Ascending aorta (tissue), 2 donors: ENCODE measurements at places on chromosomes 16 and 17.
A peak's percentile ranks its signal among the peaks of the same experiment; 100 is the strongest.

- no peak for DNase-seq
These were observed 70.6 kb downstream of the BCAS3 start for GRCh38 chr17:60748204-60748603.

- peak; percentile 87 for DNase-seq
These were observed 48.7 kb upstream of the PLCG2 start for GRCh38 chr16:81730090-81731051.

- no peak for DNase-seq
These were observed 2.8 kb downstream of the FN3K start for GRCh38 chr17:82737967-82738877.

DNA sequence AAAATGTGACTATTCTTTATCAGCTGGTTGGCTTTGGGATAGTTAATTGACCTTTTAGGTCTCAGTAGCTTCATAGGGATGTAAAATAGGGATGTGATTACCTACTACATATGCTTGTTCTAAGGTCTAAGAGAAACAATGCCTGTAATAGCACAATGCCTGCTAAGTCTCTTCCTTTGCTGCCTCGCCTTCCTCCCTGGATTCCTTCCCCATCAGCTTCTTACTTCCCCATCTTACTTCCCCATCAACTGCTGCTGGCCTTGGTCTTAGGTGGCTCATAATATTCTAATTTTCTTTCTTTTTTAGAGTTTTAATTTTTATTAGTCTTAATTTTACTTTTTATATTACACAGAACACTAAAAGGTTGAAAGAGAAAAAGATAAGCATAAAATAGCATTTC is 59.2 kb upstream of the GOT2 start:
- DNase-seq = no peak

GRCh38 chr17:4565209-4566141 is 5.1 kb upstream of the GGT6 start:
- DNase-seq = peak; percentile 81

DNA sequence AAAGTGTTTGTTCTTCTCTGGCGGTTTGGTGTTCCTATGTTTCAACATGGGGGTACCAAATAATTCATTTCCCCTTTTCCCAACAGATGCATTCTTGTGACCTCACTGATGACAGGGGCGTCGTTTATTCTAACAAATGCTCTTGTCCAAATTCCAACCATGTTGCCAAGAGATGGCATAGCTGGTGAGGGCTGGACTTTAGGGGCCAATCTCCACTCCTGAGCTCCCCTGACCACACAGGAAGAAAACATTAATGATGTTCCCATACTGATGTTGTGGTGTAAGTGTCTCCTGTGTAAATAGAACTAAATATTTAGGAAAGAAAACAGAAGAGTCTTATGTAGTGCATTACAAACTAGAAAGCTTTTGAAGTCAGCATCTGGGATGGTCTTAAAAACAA is 431.6 kb downstream of the CDH13 start:
- DNase-seq = no peak

GRCh38 chr16:84633622-84634021 is 14.7 kb upstream of the KLHL36 start:
- DNase-seq = no peak

GRCh38 chr16:69013991-69014390 is 91.5 kb upstream of the HAS3 start:
- no peak for DNase-seq

GRCh38 chr17:55172612-55173011 is 92.1 kb upstream of the HLF start:
- no peak for DNase-seq

DNA sequence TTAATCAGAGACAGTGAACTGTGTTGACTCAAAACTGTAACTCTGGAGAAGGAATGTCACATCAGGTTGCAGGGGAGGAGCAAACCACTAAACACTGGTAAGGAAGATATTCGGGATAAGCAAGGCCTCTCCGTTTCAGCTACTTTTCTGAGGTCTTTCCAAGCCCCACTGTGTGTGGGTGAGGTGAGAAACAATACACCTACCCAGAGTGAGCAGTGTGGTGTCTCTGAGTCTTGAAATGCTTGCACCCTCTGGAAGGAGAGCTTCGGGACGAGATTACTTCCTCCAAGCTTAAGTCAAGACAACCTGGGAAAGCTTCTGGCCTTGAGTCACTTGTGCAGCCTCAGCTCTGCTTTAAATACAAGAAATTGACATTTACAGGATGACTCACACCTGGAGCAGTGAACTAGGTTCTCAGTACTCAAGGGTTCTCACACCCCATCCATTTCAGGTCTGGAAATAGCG is 2.5 kb upstream of the MAP3K14 start:
- DNase-seq = no peak

DNA sequence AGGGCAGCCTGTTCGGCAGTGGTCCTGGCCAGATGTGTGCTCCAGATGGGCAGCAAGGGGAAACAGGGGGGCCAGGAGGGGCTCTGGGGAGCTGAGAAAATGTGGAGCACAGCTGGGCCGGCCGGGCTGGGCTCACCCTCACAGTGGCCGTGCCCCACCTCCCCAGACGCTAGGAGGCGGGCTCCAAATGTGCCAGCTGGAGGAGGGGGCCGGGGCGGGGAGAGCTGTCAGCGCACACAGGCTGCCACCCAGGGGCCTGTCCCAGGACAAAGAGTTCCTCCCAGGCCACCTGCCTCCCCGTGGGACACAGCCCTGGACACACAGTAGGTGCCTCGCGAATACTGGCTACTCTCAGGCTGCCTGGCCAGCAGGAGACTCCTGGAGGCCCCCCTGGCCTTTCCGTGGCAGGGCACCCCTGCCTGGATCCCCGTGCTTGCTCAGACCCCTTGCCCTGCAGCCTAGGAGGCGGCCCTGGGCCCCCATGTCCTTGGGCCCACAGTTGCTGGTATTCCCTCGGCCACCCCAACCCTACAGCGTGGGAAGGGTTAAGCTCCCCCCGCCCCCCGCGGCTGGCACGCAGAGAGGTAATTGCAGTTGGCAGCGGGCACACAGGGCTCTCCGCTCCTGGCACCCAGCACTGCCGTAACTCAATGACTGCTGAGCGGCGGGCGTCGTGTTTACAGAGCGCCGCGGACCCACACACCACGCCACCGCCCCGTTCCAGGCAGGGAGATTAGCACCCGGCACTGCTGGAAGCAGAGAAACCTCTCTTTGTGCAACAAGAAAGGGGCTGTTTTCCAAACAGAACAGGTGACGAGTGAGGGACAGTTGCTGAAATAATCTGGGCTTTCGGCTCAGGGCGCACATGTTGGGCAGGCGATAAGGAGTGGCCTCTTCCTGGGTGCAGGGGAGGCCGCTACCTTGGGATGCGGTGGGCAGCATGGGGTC is 32.2 kb downstream of the BAHCC1 start:
- no peak for DNase-seq

DNA sequence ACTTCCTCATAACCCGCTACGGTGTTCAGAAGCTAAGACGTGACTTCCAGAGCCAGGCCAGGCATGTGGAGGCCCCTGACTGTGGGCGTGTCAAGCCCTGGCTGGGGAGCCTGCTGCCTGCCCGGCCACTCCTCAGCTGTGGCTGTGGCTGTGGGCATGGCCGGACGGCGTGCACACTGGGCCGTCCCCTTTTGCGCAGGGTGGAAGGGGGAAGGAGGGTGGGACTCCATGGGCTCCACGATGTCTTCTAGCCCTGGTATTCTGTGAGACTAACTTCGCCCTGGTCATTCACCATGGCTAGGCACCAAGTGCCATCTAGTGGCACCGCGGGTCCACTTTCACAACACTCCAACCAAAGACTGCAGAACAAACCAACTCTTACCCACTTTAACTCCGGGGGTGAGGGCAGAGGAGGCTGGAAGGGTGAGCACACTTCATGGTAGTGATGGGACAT is 67.9 kb downstream of the N4BP1 start:
- DNase-seq = peak; percentile 75

GRCh38 chr17:80519091-80519781 is 25.4 kb upstream of the RPTOR start:
- no peak for DNase-seq

DNA sequence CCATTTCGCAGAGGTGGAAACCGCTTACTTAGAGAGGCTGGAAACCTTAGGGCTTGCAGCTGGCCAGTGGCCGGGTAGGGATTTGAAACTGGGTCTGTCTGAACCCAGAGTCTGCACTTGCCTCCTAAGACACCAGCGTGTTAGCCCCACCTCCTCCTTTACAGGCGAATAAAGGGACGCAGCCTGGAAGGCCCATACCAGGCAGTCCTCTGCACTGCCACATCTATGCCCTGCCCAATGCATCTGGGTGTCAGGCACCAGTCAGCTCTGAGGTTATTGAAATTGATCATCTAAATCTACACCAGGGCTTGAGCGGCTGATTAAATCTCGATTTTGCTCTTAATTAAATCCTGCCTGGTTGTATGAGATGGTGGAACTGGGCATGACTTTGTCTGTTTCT is 19.9 kb upstream of the NAGS start:
- no peak for DNase-seq

GRCh38 chr17:74429604-74430384 is 2.1 kb upstream of the GPRC5C start:
- DNase-seq = no peak

DNA sequence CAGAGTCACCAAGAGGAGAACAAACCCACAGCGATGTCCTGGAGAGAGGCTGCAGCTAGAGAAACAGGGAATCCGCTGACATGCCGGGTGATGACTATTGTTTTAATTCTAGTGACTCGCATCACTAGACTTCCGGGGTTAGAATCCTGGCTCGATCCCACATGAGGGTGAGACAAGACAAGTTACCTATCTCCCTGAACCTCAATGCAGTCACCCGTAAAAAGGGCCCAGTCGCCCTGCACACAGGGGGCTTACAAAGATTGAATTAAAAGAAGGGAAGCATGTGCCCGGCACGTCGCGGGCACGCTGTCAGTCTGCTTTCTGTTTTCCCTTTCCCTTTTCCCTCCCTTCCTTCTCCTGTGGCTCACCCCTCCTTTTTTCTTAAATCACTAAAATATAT is 212.9 kb upstream of the FOXF1 start:
- no peak for DNase-seq

DNA sequence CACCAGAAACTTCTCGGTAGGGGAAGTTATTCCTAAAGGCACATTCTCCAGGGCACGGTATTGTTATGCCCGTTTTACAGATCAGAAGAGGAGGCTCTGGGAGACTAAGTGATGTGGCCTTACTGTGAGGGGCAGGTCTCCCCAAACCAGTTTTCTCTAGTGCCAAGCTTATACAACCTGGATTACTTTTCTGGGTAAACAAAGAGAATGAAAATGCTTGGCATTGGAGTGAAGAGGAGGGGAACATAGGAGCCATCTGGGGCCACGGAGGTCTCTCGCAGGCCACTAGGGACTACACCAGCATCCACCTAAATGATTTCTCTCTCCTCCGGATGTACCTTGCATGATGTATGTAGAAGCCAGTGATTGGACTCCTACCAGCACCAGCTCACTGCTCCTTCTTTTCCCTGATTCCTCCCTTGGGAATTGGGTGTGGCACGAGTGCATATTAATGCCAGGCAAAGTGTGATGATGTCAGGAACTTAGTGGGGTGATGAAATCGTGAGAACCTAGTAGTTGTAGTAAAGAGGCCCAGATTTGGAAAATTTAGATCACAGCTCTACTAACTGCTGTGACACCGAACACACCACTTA is 674 bp downstream of the TOM1L1 start:
- DNase-seq = no peak

DNA sequence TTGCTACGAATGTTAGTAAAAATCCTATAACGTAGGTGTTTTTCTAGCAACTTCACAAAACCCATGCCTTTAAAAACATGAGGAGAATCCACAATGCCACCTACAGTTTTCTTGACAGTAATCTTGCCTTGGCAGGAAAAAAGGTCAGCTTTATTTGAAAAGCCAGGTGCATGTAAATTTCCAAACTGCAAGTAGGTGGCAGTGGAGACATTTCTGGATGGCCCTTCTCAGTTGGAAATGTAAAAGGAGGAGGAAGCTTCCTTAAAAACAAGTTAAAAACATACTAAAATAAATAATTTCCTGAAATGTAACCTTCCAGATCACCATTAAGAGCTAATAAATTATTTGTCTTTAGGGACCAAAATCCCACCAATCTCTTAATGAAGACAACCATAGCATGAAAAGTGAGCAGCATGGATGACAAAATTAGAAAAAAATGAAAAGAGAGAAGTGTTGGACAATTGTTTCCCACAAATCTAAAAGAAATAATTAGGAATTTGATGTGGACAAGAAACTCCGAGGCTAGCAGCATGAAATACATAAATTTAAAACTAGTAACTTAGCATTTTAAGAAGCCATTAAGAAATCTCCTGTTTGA is 152.2 kb downstream of the SNX11 start:
- DNase-seq = no peak

GRCh38 chr16:56649820-56650219 is 1.9 kb upstream of the MT1B start:
- no peak for DNase-seq

- DNase-seq = no peak
These were observed 8.1 kb downstream of the SCNN1B start for GRCh38 chr16:23310217-23310616.

DNA sequence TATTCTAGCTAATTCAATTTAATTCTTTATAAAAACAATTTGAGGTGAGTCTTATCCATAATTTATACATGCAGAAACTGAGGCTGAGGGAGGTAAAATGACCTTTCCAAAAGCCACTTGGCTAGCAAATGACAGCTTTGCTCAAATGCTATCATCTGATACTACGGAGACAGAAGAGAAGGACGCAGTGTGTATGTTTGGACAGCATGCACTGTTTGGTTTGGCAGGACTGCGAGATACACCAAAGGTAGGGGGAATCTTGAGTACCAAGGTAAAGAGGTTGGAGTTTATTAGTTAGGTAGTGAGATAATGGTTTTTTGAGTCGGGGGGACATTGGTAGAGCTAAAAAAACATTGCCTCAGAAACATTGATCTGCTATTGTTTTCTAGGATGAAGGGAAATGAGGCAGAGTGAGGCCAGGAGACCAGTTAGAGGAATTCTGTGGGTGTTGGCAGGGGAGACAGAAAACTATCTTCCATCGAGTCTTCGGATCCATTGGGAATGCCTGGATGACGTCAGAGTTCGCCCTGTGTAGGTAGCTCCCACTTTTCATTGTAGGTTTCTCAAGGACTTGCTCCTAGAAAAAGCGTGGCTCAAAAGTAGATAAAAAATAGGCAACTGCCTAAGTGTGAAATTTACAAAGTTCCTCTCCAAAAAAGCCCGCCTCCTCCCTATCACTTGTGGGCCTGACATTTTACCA is 2.5 kb upstream of the HS3ST4 start:
- DNase-seq = no peak

DNA sequence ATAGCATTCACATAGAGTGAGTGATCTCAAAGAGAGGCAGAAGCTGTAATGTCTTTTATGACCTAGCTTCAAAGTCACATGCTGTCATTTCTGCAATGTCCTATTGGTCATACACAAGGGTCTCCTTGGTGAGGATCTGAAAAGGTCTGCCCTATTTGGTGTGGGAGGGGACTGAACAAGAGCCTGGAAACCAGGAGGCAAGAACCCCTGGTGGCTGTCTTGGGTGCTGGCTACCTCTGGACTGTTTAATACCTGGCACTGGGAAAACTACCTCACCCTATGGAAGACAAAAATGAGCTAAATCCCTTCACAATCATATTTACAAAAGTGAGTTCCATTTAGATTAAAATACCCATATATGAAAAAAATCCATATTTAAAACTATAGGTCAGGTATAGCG is 9.0 kb downstream of the KCTD13 start:
- DNase-seq = no peak
